ENCODE measurements at places on chromosomes 1 and 21. TPM values are rescaled to one million over a fixed set of nuclear protein-coding genes. Genes with fewer than 3 reads are reported as not detected.
A peak's percentile ranks its signal among the peaks of the same experiment; 100 is the strongest.

DNA sequence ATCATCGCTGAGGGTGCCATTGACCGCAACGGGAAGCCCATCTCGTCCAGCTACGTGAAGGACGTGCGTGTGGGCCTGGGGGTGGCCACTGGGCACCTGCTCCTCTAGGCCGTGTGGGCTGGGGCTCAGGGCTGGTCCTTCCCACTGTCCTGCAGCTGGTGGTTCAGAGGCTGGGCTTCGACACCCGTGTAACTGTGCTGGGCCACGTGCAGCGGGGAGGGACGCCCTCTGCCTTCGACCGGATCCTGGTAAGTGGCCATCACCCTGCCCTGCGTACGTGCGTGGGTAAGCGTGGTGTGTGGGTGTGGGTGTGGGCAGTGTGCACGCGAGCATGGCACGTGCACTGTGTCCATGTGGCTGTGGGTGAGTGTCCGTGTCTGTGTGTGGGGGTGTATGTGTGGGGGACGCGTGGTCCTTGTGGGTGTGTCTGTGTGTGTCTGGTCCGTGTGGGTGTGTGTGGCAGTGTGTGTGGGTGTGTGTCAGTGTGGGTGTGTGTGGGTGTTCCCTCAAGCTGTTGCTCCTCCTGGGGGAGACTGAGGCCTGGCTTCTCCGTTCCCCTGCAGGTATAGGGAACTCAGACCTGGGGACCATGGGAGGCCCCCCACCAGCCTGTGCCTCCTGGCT lies 16.5 kb downstream of the PFKL start:
- no peak for DNase-seq

The FCRL6 gene
- not detected for total RNA-seq

- DNase-seq, result no peak
These were observed 12.3 kb downstream of the BCAR3 start for GRCh38 chr1:93669369-93669768.

The GLMN gene
- 29.7 TPM for total RNA-seq

The TMEM200B gene
- 0.56 TPM for total RNA-seq

GRCh38 chr1:12438349-12438924 lies 179.6 kb downstream of the DHRS3 start:
- DNase-seq, result peak; percentile 49

- no peak for DNase-seq
These were observed 6.6 kb upstream of the AK4 start for GRCh38 chr1:65141394-65141793.

The BSND gene
- not detected for total RNA-seq

GRCh38 chr1:84774669-84775534 lies 84.6 kb upstream of the SSX2IP start:
- no peak for DNase-seq

GRCh38 chr1:83318366-83318765 lies 680.6 kb downstream of the TTLL7 start:
- no peak for DNase-seq

The GRHL3 gene
- total RNA-seq, result not detected

The RORC gene
- 2.6 TPM for total RNA-seq

The SLC30A2 gene
- not detected for total RNA-seq

The OR2T3 gene
- not detected for total RNA-seq

The SMIM12 gene
- total RNA-seq, result 66.2 TPM

DNA sequence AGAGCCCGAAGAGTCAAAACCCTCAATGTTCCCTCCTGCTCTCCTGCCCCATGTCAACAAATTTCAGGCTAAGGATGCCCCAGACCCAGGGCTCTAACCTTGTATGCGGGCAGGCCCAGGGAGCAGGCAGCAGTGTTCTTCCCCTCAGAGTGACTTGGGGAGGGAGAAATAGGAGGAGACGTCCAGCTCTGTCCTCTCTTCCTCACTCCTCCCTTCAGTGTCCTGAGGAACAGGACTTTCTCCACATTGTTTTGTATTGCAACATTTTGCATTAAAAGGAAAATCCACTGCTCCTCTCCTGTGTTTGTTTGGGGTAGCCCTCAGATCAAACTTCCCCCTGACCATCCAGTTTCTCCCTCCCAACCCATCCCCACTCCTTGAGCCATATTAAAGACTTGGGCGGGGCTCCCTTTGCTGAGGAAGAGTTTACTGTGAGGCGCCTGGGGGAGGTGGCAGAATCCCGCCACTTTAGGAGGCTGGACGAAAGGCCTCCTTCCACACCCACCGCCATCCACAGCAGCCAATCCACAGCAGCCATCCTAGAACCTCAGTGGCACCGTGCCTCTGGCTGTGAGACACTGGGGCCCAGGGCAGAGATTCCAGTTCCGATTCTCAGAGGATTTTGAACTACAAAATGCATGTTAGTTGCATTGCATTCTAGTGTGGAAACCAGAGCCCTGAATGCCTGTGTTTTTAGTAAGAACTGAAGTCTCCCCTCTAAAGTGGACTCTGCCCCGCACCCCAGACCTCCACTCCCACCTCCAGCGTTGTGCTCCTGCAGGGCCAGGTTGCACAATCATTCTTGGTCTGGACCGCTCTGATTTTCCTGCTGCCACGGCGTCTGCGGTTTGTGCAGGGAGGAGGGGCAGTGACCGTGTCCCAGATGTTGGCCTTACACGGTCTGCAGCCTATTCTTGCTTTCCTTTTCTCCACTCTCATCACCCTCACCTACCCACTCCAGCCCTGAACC lies 3.0 kb downstream of the OLFML3 start:
- no peak for DNase-seq

The OR2T29 gene
- not detected for total RNA-seq

- peak; percentile 51 for DNase-seq
These were observed at the start of gene UCK2 for GRCh38 chr1:165827268-165828102. TSS of gene UCK2 (plus strand) at chr1:165827614. CDS start at chr1:165827834, 220 bp downstream.

DNA sequence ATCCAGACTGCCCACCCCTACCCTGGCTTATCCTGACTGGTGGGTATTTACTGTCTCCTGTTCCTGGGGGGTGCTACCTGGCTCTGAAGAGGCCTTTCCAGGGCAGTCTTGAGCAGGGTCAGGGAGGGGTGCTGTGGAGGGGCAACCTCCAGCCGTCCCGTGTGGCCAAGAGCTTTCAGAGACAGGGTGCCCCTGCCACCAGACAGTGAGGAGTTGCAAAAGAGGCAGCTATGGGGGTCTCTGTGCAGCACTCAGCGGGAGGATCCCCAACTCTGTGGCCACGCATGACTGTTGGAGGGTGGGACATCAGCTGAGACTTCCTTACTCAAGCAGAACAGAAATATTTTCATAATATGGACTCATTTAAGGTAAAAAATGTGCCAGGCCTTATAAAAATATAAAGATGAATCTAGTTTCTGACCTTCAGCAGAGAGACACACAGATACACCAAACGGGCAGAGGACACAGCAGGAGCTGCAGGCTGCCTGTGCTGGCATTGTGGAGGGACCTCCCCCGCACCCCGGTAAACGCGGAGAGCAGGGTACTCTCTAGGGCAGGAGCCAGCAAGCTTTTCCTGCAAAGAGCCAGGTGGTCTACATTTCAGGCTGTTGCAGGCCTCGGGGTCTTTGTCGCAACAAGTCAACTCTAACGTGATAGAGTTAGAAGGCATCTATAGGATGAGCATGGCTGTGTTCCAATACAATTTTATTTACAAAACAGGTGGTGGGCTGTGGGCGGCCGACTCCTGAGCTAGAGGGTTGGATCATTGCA lies 252.6 kb downstream of the RHOU start:
- DNase-seq, result no peak

The SPATA21 gene
- total RNA-seq, result not detected

The NPHP4 gene
- total RNA-seq, result 18.6 TPM

GRCh38 chr1:47893412-47893811 lies 103.8 kb downstream of the TRABD2B start:
- DNase-seq, result no peak

The PADI2 gene
- 0.07 TPM for total RNA-seq

DNA sequence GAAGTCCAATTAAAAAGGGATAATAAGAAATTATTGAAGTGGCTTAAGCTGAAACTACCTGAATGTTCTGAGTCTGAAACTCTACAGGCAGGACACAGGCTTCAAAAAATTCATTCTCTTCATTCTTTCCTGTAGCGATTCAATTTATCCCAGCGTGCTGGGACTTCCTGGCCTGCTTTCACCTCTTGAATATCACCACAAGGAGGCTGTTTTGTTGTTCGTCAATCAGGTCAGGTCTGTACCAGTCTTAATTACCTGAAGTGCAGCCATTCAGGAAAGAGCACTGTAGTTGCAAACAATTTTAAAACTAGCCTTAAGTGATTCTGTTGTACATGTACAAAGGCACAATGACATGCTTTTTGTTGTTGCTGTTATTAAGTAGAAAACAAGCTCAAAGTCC lies 38.4 kb downstream of the FYB2 start:
- no peak for DNase-seq

- DNase-seq, result no peak
These were observed 115.7 kb downstream of the GRIK3 start for GRCh38 chr1:36918604-36919003.

DNA sequence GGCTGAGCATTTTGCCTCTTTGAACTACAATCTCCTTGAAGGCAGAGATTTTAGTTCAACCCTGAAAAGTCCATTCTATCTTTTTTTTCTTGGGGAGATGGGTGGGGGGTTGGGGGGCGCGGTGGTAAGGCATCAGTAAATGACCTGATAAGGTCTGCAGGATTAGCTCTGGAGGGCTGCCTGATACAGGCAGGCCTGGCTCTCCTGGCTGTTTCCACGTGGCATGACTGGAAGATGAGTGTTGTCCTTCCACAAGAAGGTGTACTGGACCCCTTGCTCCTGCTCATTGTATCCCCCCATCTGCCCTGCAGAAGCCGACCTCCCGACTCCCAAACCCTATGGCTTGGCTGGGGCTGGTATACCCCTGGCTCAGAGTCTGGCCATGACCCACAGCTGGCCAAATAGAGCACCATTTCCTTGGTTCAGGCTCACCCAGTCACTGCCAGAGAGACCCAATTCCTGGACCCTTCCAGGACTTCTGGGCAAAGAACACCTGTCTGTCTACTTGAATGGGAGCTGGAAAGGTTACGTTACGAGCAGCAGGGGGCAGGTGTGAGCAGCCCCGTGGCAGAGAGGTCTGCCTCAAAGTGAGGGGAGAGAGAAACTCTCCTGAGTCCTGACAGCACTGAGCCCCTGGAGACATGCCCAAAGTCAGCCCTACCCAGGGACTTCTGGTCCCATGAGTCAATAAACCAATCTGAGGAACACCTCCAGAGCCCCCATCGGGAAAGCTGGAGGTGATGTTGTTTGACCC lies 17.0 kb downstream of the DHRS3 start:
- DNase-seq, result peak; percentile 12

- DNase-seq, result no peak
These were observed 37.3 kb downstream of the RGS4 start for GRCh38 chr1:163106364-163106987.

The SLC19A1 gene
- total RNA-seq, result 105 TPM

DNA sequence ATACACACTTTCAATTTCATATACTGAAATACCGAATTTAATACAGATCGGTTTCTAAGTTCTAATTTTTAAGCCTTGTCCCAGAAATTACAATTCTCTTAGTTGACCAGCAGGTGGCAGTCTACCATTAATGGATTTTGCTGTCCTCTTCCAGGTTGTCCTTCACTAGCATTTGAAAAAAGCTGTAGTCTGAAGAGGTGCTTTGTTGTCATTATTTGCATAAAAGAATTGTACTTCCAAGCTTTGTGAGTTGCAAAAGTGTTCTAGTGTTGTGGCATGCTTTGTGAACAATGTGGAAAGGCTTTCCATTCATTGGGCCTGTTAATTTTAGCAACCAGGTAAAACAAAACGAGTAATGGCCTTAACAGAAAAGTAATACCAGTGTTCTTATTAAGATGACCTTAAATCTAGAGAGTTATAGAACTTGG lies 193.6 kb downstream of the RPS6KC1 start:
- no peak for DNase-seq

GRCh38 chr1:236868625-236869467 lies 73.8 kb downstream of the MTR start:
- peak; percentile 14 for DNase-seq

GRCh38 chr1:2786329-2787162 lies 14.9 kb downstream of the TTC34 start:
- peak; percentile 51 for DNase-seq

The OLFML3 gene
- total RNA-seq, result 0.10 TPM

- DNase-seq, result no peak
These were observed 31.2 kb upstream of the THEM4 start for GRCh38 chr1:151940541-151940940.

DNA sequence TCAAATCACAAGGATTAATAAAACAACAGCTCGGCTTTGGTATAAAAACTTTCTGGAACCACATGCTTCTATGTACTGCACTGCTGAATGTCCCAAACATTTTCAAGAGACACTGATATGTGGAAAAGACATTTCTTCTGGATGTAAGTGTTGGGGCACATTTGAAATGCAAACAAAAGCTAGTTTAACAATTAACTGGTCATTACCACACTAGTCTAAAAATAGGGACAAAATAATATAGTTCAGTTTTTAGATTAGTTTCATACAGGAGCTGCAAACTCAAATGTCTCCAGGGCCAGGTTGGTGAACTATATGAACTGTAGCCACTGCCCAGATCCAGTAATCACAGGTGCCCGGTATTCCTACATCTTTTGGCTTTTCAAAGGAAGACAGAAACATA lies 3.2 kb downstream of the IL23R start:
- DNase-seq, result no peak

GRCh38 chr1:248243204-248243603 lies 12.0 kb downstream of the OR2M4 start:
- no peak for DNase-seq

- DNase-seq, result no peak
These were observed 19.7 kb downstream of the EXOC8 start for GRCh38 chr1:231318015-231318355.

The CDC42BPA gene
- 1.0 TPM for total RNA-seq

- DNase-seq, result no peak
These were observed 811.2 kb upstream of the NCAM2 start for GRCh38 chr21:20187028-20187427.

Measured in activated T-helper 1 cell treated with anti-CD3 and anti-CD28 coated beads, Interleukin-12 subunit alpha, Interleukin-12 subunit beta, Interleukin-2, Interleukin-4 antibody, amounts not matched to agents 30 ng/mL and 10 ng/mL and 1 ng/mL, durations not matched to agents 14 hours and 24 hours and 36 hours (primary cell).